ELR (cell line): ENCODE measurements at places on chromosomes 12 and 14.

DNA sequence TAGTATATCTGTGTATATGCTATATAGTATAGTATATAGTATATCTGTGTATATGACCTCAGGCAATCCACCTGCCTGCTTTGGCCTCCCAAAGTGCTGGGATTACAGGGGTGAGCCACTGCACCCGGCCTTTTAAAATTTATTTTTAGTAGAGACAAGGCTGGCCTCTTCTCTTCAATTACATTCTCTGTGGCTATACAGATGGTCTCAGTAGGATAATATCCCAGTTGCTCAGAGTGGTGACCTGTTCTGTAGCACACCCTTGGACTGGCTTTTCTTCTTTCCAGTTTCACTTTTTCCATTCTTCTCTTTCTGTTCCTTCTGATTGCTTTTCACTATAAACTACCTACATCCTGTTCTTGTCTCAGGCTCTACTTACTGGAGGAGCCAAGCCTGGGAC, 3.1 kb upstream of the NFATC4 start:
- no peak for DNase-seq

DNA sequence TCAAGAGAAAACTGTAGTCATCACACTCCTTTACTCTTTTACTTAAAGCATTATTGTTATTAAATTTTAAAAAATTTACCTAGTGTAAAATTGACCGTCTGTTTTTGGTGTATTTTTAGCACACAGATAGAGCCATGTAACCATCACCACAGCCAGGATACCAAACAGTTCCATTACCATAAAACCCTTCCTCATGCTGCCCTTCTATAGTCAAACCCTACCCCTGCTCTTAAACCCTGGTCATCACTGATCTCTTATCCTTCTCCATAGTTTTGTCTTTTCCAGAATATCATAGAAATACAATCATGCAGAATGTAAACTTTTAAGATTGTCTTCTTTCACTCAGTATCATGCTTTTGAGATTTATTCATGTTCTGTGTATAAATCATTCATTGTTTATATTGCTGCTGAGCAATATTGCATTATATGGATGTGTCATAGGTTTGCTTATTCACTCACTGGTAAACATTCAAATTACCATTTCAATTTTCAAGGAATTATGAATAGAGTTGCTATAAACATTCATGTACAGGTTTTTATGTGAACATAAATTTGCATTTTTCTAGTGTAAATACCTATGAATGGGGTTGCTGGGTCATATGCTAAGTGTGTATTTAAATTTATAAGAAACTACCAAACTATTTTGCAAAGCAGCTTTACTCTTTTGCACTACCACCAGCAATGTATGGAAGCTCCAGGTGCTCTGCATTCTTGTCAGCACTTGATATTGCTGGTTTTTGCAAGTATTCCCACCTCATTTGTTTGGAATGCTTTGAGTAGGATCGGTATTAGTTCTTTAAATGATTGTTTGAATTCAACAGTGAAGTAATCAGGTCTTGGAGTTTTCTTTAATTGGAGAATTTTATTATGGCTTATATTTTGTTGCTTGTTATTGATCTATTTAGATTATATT, 125.5 kb downstream of the LMNTD1 start:
- DNase-seq, result peak; percentile 62

DNA sequence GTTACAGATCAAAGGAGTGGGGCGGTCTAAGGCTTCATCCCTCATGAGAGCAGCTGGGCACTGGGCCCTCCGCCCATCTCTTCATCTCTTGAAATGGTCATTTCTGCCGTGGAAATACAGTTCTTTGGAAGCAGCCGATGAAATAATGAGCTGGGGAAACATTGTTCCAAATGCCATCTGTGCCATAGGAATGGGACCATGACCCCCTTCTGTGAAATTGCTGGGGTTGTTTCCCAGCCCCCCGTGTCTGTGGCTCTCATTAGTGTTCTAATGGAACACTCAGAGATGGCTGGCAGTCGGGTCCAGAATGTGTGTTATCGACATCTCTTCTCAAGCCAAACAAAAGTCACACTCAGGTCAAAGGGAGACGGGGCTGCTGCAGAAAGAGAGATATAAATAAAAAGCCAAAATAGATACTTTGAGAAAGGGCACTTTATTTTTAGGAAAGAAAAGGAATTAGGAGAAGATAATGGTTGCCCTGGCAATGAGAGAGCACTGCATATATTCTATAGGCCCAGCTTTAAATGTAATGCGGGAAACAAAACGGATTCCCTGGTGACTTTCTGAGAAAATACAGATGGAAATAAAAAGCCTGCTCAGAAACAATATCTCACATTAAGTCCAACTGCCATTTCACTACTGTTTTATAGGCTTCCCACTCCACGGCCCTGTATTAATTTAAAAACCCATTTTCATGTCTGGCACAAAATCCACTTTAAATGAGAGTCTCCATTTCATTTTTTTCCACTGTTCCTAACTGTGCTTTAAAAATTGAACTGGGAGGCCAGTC, 107.1 kb downstream of the TTC8 start:
- no peak for DNase-seq

- DNase-seq, result no peak
Measured at GRCh38 chr14:63860146-63860545, 7.3 kb downstream of the SYNE2 start.

GRCh38 chr14:58455593-58456265, 28.2 kb downstream of the KIAA0586 start:
- DNase-seq, result peak; percentile 87

- DNase-seq, result no peak
Measured at GRCh38 chr12:106715582-106715981, 58.9 kb upstream of the RIC8B start.

DNA sequence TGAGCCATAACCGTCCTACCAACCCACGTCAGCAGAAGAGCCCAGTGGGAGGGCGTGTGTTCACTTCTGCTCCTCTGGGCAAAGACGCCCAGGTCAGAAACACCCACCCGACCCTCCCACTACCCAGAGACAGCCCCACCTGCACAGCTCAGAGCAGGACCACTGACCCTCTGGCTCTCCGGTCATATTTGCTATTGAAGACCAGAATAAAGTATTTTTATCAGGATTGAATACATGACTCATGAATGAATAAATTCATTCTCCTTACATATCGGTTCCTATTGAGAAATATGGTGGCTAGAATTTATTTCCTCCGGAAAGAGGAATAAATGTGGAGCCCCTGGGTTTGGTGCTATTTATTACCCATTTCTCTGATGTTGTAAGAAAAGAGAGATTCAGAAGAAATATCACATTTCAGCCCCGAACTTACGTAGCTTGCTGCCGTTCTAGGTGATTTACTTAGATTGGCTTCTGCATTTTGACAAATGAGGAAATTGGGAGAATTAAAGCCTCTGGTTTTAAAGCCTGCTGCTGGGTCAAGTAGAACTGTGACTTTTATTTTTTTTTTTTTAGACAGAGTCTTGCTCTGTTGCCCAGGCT, 36.4 kb upstream of the P2RX7 start:
- no peak for DNase-seq

- DNase-seq, result no peak
Measured at GRCh38 chr12:92866418-92866817, 62.7 kb downstream of the EEA1 start.

- no peak for DNase-seq
Measured at GRCh38 chr12:2691006-2691344, 103.8 kb upstream of the FKBP4 start.

GRCh38 chr14:58560208-58560607, 77.6 kb upstream of the DACT1 start:
- peak; percentile 58 for DNase-seq

DNA sequence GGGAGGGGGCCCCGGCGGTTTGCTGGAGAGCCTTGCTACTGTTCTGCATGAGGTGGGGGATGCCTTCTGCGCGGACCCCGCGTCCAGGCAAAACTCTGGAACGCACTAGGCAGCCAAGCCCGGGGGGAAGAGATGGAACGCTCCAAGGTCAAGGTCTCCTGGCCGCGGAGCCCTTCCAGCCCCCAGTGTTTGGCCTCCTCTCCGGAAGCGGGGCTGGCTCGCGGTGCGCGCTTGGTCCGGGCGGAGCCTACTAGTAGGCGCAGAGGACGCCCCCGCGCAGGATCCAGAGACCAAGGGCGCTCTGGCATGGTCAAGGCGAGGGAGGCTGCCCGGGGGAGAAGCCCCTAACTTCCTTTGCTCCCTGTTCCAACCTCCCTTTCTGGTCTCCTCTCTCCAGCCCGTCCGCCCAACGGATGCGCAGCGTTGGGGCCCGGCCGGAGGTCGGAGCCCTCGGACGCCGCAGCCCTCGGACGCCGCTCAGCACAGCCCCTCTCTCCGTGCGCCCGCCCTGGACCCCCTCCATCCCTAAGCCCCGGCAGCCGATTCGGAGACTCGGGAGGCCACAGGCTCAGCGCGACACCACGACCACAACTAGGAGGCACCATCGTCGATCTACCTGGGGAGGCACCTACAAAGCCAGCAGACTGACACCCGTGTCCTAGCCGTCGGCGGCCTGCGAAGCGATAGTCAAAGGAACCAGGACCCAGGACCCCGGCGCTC, 669 bp upstream of the KCNK13 start:
- DNase-seq, result no peak

- no peak for DNase-seq
Measured at GRCh38 chr14:62938778-62939177, 106.5 kb downstream of the KCNH5 start.

DNA sequence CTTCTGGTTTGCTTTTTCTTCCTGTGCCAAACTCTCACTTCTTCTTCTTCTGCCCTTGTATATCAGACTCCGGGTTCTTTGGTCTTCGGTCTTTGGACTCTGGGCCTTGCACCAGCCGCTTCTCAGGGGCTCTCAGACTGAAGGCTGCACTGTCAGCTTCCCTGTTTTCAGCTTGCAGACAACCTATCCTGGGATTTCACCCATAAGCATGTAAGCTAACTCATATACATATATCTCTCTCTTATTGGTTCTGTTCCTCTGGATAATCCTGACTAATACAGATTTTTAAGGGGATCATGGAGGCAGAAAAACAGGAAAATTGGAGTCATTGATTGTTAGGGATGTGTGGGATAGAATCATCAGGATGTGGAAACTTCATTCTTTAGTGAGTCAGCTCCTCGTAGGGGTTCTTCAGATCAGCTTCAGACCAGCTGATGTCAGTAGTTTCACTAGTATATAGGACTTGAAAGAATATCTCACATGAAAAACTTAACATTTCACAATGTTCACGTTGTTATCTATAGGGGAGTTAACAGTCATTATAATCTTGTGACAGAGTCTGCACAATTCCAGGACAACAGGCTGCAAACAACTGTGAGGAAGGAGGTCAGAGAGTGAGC, 102.9 kb downstream of the RASSF9 start:
- peak; percentile 65 for DNase-seq

GRCh38 chr14:96991226-96991625, 194.0 kb downstream of the VRK1 start:
- no peak for DNase-seq

DNA sequence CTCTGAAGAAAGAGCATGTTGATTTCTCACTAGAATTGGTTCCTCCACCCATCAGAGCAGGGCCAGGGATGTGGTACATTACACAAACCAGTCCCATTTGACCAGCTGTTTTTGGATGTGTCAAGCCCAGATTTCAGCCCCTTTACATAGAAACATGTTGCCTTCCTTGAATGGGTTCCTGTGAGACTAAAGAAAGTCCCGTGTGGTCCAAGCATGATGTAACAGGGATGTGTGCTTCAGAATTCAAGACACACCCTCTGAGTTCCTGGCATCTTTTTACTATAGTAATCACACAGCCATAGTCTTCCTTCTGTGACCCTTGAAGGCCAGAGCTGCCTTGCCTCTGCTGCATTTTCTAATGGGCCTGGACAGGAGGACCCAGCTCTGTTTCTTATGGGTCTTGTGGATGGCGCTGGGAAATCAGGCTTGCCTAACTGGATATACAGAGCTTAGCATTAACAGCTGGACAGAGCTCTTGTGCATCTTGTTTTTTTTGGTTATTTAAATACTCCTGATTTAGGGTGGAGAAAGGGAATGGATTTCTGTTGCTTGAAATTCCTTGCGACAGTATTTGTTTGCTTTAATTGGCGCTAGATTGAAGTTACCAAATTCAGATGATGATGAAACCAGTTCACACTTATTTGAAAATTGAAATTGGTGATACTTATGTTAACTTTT, 341.0 kb downstream of the ZFP36L1 start:
- DNase-seq, result no peak

DNA sequence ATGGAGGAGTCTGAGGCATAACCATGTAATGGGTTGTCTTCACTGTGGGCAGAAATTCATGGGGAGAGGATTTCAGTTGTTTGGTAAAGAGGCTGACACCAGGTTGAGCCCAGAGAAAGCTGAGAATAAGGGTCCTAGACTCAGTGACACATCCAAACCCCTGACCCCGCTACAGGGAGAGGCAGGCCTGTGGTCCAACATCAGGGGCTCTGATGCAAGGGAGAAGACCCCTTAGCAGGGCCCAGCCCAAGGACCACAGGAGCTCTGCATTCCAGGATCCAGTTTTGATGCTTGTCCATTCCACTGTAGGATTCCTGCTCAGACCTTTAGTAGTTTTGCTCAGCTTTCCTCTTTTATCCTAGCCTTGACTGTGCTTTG, 15.5 kb downstream of the GPR68 start:
- DNase-seq, result no peak

- DNase-seq, result no peak
Measured at GRCh38 chr14:53865711-53866110, 90.9 kb downstream of the BMP4 start.

GRCh38 chr12:15497671-15498292, 175.5 kb downstream of the PTPRO start:
- DNase-seq, result no peak

- no peak for DNase-seq
Measured at GRCh38 chr14:32470161-32470715, 141.1 kb downstream of the AKAP6 start.

- DNase-seq, result no peak
Measured at GRCh38 chr12:14982991-14983390, 10.1 kb downstream of the PDE6H start.

DNA sequence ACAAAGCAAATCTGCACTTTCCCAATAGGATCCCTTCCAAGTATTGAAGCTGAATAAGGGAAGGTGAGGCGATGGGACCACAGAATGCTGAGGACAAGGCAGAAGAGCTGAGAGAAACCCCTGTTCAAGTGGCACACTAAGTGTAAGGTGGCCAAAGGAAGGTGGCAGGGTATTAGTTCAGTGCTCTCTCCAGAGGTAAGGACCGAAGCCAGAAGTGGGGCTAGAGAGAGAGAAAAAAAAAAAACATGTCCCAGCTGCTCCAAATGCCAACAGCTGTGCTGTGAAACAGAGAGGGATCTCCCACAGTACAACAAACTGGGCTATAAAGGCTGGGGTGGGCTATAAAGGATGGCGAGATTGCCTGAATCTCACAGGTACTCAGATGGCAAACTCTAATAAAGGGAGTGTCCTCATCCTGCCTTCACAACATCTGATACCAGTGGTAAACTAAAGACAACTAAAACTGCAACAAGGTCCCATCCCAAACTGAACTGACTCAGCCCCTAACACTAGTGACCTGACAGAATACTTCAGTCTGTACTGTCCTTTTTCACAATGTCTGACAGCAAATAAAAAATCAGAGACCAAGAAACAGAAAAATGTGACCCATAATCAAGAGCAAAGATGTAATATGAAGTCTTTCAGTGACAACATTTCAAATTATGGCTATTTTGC, 47.9 kb downstream of the CDK17 start:
- no peak for DNase-seq

GRCh38 chr14:34328178-34328577, 133.9 kb downstream of the SPTSSA start:
- no peak for DNase-seq
